ENCODE measurements at places on chromosomes 5 and 9.

- no peak for DNase-seq
Observed at GRCh38 chr9:122382901-122383850, 12.4 kb downstream of the PTGS1 start.

DNA sequence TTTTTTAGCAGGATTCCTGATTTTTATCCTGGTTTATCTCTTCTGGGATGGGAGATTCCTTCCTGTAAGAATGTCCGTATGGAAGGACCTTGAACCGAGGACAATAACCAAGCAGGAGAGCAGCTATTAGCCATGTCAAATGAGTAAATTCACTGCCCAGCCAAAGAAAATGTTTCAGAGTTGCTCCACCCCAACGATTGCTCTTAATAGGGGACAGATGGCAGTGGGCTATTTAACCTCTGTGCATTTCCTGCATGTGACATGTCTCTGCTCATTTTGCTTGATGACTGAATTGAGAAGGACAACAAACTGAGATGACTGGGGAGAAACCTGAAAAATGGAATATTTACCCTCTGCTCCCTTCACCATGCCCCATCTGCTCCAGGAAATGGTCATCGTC, 479.9 kb upstream of the ZNF462 start:
- no peak for DNase-seq

GRCh38 chr5:171907725-171908343, 98.6 kb downstream of the FBXW11 start:
- DNase-seq, result peak; percentile 15

- DNase-seq, result no peak
Observed at GRCh38 chr9:98656511-98656910, 52.2 kb downstream of the GABBR2 start.

- no peak for DNase-seq
Observed at GRCh38 chr5:73709536-73710129, 83.6 kb downstream of the ARHGEF28 start.

DNA sequence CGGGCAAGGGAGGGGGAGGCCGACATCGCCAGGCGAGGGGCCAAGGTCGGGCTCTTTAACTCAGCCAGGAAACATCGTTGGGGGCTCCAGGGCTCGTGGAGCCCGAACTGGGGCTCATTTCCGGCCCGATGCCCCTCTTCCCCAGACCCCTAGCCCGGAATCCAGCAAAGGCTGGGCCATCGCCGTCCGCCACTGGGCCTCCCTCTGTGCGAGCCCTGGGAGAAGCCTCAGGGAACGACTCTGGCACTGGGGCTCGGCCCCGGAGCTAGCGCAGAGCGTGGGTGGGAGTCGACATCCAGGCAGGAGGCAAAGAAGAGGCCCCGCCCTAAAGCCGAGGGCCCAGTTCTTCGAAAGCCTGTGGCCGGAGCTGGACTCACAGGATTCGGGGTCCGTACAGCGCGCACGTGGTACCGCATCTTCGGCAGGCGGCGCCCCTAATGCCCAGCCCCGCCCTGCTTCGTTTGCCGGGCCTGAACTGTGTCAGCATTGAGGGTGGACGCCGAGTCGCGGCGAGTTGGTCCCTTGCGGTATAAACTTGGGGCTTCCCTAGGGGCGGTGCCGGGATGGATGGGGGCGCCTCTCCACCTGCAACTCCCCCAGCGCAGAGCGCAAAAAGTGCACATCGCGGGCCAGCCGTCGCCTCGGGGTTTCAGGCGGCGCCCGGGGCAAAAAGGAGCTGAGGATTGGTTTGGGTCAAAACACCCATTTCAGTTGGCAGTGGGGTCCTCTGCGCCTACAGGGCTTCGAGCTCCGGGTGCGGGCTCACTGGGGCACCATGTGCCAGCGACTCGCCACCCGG, 3.6 kb upstream of the PAX5 start:
- DNase-seq, result peak; percentile 24

- DNase-seq, result no peak
Observed at GRCh38 chr9:127380479-127380878, 16.5 kb upstream of the SLC2A8 start.

- DNase-seq, result no peak
Observed at GRCh38 chr5:170651604-170652277, 131.8 kb upstream of the GABRP start.

DNA sequence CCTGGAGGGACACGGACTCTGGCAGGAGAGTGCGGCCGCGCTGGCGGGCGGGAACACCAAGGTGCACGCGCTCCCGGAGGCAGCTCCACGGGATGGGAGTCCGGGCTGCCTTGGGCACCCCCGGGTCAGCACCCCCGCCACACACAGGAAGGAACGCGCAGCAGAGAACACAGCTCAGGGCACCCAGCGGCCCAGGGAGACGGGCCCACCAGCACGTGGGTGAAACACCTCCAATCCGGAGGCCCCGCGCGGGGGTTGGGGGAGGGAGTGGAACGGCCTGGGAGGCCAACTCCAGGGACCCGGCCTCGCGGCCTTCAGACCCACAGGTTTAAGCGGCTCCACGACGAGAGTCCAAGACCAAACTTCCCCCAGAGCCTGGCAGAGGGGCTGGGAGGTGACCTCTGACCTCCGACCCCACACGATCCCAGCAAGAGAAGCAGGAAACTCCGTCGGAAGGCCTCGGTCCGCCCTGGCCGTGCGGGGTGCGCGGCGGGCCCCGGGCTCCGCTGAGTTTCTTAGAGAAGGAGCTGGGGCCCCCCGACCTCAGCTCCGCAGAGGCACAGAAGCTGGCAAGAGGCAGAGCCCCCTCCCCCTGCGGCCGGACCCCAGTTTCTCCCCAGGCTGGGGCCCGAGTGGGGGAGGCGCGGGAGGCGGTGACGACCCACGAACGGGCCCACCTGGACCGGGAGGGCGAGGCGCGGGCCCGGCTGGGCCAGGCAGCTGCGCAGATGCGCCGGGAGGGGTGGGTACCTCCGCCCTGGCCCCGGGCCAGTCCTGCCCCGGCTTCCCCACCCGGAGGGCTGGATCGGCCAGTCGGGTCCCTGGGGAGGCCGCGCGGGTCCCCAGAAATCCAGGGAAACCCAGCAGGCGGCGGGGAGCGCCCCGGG, 851 bp downstream of the NACC2 start:
- DNase-seq, result peak; percentile 70

Measured in stimulated activated CD4-positive, alpha-beta T cell treated with anti-CD3 and anti-CD28 coated beads, Interleukin-4, amount 100 ng/mL, for 1 hour (primary cell).